LNCaP clone FGC (cell line): ENCODE measurements at places on chromosomes 11 and 22.

DNA sequence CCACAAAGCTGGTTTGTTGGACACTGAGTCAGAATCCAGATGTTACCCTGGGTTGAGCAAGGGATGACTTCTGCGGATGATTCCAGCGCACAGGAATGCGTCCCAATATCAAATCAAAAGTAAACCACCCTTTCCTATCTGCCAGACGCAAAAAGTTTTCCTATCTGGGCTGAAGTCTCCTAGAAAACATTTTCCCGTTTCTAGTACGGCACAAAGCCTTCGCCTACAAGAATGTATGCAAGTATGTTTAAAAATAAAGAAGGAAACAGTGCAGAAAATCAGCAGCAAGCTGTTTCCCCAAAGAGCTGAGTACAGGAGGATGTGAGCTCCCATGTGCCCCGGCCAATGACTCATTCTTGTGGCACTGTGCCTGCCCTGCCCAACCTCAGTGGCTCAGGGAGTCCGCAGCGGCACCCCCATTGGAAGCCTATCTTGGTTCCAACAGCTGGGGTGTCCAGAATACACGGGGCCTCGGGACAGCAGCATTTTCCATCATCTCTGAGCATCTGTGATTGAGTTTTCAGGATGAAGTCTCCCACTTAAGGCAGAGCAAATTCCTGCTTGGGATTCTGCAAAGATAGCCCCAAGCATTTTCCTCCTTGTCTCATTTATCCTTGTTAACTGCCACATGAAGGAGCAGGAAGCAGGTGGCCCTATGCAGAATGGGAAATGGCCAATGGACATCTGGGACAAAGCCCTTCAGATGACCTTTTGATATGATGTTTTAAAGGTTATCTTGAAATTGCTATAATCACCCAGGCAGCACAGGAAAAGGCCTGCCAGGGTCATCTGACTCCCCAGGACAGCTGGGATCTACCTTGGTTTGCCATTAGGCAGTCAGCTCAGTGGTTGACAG is 17.5 kb downstream of the KCNJ5 start:
- no peak for DNase-seq

DNA sequence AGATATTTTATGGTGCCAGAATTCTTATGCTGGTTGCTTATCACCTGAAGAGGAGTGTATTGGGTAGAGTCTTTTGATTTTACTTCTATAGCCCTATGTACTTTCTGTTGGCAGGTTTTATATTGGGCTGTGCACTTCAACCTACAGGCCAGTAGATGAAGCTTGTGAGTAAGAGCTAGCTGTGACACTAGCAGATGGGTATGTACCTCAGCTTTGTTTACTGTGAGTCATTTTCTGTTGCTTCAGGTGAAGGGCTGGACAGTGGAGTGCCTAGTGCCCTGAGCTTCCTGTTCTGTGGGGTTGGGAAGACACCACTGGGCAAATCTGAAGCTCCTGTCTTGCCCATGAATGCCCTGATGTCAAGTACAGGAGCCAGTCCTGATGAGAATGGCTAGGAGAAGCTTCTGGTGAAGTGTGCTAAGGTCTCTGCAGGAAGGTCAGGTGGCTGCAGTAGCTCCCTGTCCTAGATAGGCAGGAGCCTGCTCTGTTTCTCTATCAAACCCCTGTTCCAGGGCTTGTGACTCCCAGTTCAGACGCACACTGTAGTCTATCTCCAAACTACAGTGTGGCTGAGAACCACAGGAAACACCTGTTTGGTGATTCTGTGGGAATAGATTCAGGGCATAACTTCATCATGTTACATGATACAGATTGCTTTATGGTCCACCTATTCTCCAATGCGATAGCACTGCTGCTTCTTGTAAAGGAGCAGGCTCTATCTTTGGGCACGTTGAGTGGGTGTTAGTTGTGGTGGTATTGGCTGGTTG is 755.7 kb downstream of the KCNA4 start:
- no peak for DNase-seq

GRCh38 chr11:103768816-103769215 is 267.6 kb upstream of the DDI1 start:
- no peak for DNase-seq

DNA sequence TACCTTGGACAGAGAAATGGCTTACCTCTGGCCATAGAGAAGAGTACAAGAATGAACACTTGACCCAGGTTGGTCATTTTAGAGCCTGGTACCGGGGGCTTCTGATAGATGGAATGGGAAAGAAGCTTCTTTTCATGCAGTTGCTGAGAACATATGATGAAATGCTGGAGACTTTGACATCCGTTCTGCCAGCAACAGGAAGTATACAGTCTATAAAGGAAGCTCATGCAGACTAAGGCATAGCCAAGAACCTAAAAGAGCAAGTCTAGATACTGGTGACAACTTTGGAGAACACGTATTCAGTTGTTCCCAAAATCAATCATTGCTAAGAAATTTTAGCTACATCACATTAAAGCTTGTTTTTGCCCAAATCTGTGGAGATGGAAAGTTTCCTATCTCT is 894.6 kb downstream of the METTL15 start:
- no peak for DNase-seq

DNA sequence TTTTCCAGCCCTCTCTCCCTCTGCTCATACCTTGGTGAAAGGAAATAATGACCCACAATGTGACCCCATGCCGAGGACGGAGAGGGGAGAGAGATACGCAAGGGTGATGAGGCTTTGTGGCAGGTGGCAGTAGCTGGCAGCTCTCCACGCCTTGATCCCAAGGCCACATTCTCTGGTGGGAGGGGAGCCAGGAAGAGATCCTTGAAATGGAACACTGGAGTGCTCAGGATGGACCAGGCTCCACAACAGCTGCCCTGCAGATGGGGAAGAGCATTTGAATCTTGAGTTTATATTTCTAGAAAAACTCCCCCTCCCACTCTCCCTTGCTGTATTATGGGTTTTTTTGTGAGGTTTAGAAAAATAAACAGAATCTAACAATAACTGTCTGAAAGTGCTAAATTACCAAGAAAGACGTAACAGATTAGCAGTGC is 61.6 kb upstream of the CDON start:
- no peak for DNase-seq

DNA sequence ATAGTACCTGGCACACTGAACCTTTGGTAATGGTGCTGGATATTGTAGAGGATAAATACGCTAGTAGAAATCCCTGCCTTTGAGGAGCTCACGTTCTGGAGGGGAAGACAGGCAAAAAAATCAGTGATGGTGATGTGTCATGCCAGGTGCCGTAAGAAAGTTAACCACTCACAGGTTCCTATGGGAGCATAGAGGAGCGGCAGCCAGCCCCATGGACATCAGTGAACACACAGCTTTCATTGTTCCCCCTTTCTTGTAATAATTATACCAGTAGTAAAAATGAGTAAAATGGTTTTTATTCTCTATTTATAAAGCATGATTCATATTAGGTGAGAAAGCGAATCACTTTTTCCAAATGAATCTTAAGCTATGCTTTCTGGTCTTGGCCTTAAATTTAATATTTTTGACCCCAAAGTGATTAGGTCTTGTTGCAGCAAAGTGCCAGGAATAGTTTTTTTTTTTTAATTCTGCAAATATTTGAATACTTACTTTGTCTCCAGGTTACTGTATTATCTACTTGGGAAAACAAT is 57.9 kb downstream of the UVRAG start:
- no peak for DNase-seq

DNA sequence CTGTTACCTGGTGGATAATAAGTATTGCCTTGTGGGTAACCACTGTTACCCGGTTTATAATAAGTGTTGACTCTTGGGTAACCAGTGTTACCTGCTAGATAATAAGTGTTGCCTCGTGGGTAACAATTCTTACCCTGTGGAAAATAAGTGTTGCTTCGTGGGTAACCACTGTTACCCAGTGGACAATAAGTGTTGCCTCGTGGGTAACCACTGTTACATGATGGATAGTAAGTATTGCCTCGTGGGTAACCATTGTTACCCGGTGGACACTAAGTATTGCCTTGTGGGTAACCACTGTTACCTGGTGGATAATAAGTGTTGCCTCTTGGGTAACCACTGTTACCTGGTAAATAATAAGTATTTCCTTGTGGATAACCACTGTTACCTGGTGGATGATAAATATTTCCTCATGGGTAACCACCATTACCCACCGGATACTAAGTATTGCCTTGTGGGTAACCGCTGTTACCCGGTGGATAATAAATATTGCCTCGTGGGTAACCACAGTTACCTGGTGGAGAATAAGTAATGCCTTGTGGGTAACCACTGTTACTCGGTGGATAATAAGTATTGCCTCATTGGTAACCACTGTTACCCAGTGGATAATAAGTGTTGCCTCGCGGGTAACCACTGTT is 8.7 kb upstream of the NXPE4 start:
- no peak for DNase-seq

DNA sequence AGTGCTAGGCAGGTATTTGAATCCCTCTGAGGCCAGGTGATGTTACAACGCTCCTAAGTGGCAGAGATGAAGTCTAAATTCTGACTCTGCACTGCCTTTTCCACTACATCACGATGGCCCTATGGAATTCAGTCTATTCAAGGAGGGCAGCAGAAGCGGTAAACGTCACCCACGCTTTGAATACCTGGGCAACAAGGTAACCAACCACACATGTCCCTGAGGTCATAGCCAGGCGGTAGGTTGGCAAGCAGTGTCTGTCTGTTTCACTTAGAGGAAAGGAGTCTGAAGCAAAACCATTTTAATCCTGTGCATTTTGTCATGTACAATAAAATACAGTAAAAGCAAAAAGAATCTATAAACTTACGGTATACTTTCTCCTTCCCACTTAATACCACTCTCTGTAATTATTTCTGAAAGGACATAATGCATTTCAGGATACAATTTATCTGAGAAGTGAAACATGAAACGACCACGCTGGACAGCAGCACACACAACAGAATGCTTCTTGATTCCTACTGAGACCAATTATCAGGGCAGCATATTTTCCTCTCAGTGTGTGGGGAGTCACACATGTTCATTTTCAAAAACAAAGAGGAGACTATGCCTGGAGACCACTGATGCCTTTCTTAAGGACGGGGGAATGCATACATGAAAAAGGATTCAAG is 51.3 kb downstream of the PRDM10 start:
- no peak for DNase-seq
